Frontal cortex (tissue), 4 donors: ENCODE measurements at places on chromosomes 6 and 20. TPM values are rescaled to one million over a fixed set of nuclear protein-coding genes. Genes with fewer than 3 reads are reported as not detected.

GRCh38 chr20:24131684-24132083 lies 143.1 kb upstream of the GGTLC1 start:
- no peak for DNase-seq

DNA sequence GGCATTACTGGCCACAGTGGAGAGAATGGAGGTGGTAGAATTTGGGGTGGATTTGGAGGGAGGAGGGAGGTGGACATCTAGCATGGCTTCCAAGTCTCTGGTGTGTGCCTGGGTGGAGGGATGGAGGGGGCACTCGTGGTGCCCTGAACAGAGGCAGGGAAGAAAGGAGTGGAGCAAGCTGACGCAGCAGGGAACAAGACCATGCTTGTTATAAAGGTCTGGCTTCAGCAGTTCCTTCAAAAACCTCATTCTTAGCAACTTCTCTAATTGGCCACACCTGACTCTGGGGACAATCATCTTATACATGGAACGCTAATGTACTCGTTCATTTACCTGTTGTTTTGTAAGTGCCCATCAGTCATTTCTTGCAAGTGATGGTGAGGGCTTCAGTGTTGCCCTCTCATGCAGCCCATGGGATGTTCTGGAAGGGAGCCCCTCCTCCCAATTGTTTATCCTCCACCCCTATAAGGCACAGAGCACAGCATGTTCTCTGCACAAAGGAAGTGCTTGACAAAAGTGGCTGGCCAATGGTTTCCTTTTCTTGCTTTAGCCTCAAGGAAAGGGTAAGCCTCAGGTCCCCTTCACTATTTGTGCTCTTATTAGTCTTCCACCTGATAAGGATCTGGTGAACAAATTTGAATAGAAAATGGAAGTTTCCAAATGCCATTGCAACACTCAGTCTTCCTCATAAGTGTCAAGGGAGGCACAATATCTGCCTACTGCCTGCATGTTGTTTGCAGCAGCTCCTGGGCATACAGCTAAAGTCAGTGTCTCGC lies 39.3 kb downstream of the GFOD1 start:
- DNase-seq = no peak

GRCh38 chr6:147935656-147936055 lies 407.0 kb upstream of the SASH1 start:
- DNase-seq = no peak

The ALDH8A1 gene
- 3.3 TPM for total RNA-seq

GRCh38 chr6:3939964-3940363 lies 90.8 kb downstream of the FAM50B start:
- no peak for DNase-seq

The HCRTR2 gene
- total RNA-seq = 30.6 TPM

The KCNK16 gene
- total RNA-seq = not detected

DNA sequence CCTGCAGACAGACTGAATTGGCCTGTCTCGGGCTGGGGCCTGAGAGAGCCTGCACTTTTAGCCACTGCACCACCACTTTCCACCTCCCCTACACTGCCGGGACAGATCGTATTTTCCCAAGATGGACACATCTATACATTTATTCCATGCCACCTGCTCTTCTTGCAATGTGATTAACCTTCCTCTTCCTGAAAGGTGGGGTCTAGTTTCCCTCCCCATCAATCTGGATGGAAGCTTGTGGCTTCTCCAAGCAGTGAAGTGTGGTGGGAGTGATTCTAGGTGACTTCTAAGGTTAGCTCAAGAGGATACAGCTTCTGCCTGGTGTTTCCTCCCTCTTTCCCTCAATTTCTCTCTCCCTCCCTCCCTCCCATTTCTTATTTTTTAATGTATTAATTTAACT lies 150.3 kb upstream of the PROKR2 start:
- DNase-seq = no peak

The SERAC1 gene
- 17.5 TPM for total RNA-seq

The ME1 gene
- total RNA-seq = 2.9 TPM

GRCh38 chr6:52299653-52300052 lies 15.1 kb upstream of the MCM3 start:
- DNase-seq = no peak

- DNase-seq = no peak
Observed at GRCh38 chr6:34834789-34835518, 43.1 kb downstream of the BLTP3A start.

DNA sequence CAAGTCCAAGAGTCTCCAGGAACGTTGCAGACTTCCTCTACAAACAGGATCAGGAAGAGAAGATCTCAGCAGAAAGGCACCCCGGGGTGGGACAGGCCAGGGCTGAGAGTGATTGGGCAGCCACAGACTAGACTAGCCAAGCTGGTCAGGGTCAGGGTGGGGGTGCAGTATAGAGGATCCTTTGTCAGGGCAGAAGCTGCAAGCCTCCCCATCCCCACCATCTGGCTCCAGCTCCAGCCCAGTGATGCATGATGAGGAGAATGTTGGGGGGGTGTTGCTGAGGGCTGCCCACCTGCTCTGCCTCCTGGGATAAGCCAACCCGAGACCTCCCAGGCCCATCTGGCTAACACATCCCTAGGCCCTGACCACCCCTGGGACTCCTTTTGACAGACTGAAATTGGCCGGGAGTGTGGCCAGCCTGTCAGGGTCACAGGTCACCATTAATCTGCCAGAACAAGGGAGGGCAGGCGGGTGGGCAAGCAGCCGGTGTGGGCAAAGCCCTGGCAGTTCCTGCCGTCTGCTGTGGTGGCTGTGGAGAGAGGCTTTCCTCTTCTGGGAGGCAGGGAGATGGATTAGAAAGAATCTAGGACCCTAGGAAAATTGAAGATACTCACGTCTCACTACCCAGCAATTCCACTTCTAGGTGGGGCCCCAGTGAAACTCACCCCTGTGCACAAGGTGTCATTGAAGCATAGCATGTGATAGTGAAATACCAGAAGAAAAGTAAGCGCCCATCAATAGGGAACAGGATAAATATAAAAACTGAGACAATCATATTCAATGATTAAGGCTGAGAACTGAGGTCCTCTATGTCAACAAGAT lies 22.1 kb upstream of the SNTA1 start:
- DNase-seq = peak; percentile 57

The EYS gene
- total RNA-seq = 2.0 TPM

The POLR3F gene
- total RNA-seq = 35.5 TPM

The FOXF2 gene
- total RNA-seq = 1.2 TPM

DNA sequence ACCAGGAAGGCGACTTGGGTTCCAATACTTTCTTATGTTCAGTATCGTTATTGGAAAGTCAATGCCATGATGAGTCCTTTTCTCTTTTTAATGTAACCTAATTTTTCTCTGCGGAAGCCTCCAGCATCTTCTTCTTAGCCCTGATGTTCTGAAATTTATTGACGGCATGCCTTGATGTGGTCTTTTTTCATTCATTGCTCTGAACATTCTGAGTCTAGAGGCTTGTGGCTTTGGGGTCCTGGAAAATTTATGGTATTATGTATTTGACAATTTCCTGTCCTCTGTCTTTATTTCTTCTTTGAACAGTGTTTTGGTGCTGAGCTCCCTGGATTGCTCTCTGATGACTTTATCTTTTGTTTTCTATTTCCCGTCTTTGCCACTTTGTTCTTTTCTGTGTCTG lies 28.7 kb upstream of the MAS1 start:
- no peak for DNase-seq

The ZNF311 gene
- 6.9 TPM for total RNA-seq

The BANF2 gene
- total RNA-seq = not detected
